NCI-H1092 (cell line): ENCODE measurements at places on chromosomes 7 and 10.

DNA sequence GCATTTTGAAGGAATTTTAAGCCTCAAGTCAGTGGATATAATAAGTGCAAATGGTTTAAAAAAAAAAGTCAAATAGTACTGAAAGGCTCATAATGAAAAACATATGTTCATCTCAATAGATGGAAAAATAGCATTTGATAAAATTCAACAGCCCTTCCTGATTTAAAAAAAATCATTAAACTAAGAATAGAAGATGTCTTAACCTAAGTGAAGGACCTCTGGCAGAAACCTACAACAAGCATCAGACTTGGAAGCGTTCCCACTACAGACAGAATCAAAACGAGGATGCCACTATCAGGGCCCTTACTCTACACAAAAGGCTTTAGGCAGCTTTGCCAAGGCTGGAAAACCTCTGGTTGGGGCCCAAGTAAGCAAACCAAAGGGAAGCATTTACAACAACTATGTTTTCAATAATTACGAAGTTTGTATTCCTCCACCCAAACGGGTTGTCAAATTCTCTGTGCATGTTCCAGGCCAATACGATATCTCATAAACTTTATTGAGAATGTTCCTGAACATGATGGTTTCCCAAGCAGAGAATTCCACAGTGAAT is 45.1 kb downstream of the CYTH3 start:
- DNase-seq = peak; percentile 2

DNA sequence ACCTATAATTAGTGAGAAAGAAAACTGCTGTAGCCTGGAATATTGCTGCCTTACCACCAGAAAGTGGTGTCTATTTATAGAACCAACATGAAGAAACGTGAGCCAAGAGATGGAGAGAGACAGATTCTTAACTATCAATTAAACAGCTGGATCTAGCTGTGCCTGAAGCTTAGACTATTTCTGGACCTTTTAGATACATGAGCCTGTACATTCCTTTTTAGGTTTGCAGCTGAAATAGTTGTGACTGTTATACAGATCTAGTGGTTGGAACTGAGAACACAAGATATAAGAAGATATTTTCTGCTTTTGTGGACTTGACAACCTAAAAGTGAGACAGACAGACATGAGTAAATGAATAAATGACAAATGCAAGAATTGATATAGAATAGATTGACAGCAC is 73.4 kb downstream of the CDK14 start:
- DNase-seq = no peak

DNA sequence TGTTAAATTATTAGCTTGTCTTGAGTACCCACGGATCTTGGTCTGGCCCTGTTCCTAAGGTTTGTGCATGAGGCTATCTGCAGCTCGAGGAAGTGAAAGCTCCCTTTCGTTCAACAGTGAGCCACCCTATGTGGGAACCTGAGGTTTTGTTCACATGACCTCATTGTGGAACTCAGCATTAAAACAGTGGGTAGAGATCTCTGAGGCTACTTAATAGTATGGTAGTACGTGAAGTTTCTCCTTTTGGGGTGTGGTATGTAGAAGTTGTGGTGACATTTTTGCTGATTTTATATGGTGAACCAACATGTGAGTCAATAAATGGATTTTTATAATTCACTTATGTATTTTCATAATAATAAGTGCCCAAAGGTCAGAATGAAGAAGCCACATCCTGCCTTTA is 252.7 kb upstream of the FERD3L start:
- no peak for DNase-seq

DNA sequence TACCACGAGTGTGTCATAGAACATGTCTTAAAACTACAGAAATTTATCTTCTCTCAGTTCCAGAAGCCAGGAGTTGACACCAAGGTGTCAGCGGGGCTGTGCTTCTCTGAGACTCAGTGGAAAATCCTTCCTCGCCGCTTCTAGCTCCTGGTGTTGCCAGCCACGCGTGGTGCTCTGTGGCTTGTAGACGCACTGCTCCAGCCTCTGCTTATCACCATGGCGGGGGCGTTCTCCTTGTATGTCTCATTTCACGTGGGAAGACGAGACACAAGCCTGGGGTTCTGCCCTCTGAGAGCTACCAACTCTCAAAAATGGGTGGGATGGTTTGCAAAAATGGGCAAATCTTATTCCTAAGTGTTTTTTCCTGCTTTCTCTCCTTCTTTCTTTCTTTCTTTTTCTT is 11.0 kb upstream of the GALNTL5 start:
- no peak for DNase-seq

DNA sequence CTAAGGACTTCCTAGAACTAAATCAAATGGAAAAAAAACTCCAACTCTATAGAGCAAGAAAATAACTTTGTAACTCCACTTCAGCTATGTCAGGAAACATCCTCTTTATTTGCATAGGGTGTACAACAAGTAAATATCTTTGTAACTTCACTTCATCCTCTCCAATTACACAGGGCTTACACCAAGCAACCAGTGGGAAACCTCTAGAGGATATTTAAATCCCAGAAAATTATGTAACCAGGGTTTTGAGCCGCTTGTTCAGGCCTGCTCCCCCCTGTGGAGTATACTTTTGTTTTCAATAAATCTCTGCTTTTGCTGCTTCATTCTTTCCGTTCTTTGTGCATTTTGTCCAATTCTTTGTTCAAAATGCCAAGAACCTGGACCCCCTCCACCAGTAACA is 22.2 kb downstream of the LIPJ start:
- DNase-seq = no peak

DNA sequence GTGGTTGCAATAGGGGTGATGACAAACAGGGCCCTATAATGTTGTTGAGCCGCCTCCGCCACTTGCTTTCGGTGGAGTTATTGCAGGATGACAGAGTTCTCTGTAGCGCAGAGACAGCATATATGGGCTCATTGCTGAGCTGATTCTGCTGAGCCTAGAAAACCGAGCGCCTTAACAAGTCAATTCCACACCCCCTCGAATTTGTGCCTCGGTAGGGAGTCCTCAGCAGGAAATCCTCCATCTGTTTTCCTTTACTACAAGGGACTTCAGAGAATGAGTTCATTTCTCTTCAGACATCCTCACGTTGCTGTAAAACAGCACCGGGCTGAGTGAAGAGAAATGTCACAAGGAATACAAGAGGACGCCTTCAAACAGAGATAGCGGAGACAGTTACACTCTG is 90.7 kb upstream of the KIAA1217 start:
- DNase-seq = no peak

- DNase-seq = no peak
Observed at GRCh38 chr10:77588886-77589285, 48.7 kb downstream of the KCNMA1 start.

GRCh38 chr10:52312942-52313255 is 1.2 kb upstream of the DKK1 start:
- DNase-seq = no peak

DNA sequence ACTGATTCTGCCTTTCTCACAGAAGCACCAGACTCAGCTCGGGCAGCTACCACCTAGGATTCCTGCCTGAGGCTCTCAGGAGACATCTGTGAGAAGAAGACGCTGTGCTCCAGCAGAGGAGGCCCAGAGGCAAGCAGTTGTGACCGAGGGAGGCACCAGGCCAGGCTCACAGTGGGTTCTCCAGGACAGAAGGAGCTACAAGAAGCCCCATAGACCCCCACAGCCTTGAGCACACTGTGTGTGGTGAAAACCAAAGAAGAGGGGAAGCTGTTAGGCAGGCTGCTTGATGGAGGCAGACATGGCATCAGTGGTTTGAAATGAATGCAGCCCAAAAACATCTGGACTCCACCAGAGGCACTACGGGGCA is 198.8 kb downstream of the GRID1 start:
- DNase-seq = no peak

GRCh38 chr10:69455006-69455763 is 3.9 kb downstream of the TSPAN15 start:
- no peak for DNase-seq

GRCh38 chr10:104796823-104797222 is 155.7 kb downstream of the SORCS3 start:
- DNase-seq = no peak

GRCh38 chr10:46558122-46558391 is 1.6 kb upstream of the GPRIN2 start:
- DNase-seq = no peak

DNA sequence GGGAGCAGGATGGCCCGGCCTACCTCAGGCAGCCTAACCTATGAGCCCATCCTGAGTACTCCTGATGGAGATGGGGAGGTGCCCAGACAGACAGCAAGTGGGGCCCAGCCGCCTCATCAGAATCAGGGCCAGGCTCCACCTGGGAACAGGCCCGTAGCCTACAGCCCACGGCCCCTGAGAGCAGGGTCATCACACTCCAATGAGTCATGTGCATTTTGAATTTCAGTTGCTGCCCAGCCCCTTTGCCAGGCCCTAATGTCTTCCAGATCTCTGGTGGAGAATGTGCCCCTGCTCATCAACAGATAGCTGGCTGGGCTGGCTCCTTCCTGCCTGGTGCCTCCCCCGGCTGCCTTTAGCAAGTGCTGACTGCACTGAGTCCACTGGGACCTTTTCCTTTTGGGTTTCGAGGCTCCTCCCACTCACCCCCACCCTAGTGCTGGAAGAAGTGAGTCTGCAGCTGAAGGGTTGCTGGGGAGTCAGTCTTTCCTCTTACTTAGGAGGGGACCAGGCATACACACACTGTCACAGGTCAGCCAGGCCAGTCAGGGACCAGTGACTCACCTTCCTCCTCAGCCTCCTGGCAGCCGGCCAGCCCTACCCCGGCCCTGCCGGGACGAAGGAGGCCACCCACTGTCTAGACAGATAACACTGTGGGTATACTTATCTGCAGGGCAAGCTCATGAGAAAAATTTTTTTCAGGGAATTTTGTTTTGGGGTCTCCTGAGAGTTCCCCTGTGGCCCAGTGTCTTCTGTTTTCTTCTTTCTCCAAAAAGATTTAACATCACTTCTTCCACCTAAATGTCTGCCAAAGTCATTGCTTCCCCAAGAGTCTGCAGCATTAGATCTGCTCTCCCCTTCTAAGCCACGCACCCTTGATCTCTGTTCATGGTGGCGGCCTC is 9.1 kb upstream of the ASIC3 start:
- DNase-seq = no peak

GRCh38 chr7:135704698-135705097 is 23.3 kb downstream of the SLC13A4 start:
- no peak for DNase-seq

GRCh38 chr10:60985951-60986350 is 42.0 kb upstream of the RHOBTB1 start:
- DNase-seq = no peak

- no peak for DNase-seq
Observed at GRCh38 chr10:81068460-81068859, 530.8 kb downstream of the SH2D4B start.

DNA sequence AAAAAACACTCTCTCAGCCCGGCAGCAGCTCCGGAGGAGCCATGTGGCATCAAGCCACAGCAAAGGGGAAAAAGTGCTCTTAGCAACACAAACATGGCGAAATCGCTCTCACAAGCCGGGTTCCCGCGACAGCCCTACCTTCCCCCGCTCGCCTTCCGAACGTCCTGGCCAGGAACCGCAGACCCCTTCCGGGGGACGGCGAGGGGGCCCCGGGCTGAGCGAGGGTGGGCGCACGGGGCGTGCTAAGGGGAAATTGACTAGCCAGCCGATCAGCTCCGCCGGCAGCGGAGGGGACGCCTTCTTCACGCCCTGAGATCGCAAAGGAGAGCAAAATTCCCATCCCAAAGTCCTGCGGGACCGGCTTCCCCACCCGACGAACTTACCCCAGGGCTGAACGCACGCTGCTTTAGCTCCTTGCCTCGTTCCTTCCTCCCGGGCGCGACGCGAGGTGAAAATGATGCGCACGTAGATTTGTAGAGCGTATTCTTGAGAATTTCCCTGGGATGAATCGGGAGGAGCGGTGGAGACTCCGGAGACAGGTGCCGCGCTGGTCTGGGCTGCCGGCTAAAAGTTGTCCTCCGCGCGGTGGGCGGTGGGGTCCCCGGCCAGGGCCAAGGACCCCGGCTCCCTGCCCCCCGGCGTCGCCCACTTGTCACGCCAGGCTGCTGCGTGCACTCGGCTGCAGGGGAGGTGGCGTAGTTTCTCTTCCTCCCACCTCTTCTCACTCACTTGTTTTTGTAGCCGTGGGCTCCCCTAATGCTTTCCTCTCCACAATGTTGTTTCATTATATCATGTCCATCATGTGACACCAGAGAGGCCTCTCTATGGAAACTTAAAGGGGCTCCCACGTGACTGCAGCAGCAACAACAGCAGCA is 220.1 kb upstream of the MKLN1 start:
- DNase-seq = peak; percentile 31

DNA sequence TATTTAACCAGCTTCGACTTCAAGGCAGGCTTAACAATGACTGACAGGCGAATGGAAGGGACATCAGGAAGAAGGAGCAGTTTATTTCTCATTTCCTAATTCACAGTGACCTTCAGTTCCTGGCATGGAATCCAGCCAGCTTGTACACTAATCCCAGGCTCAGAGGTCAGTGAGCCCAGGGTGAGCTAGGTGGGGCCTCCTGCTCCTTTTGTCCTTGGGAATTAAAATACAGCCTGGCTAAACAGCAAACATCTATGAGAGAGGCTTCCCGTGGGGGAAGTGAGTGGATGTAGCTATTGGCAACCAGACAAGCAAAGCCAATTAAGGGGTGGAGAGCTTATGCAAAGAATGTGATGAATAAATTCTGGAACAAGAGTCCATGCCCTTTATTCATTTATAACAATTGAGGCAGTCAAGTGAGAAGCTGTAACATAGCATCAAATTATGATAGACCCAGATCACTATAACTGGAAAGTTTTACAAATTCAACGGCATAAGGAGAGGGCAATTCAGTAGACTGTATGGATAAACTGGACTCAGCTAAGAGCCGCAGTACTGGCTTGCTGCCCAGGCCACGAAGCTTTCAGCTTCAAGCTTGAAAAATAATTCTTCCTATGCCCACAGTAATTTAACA is 57.1 kb downstream of the STK17A start:
- DNase-seq = peak; percentile 94

DNA sequence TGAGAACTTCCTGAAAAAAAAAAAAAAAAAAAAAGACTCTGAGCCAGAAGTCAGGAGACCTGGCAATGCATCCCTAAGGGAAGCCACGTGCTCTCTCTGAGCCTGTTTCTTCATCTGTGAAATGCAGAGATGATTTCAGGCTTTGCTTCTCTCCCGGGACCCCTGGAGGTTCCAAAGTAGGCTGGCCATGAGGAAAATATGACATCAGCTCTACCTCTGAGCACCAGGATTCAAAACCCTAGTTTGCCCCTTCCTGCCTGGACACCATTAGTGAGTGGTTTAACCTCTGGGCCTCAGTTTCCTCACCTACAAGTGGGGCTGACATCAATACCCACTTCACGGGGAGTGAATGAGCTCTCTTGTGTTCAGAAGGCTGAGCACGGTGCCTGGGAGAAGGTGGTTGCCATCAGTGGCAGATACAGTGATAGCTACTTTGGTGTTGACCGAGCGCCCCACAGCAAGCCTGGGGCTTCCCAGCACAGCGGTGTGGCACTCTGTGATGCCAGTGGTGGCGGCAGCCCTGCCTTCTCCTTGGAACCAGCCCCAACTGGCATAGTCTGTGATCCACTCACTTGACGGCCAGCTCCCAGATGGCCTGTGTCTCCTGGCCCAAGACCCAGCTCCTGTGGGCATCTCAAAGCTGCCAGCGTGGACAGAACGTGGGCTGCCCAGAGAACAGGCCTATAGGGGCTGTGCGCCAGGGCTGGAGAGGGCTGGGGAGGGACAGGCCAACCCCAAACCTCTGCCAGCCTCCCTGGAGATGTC is 153.1 kb upstream of the UNC5B start:
- DNase-seq = no peak

GRCh38 chr7:107312418-107312817 is 143.6 kb downstream of the HBP1 start:
- DNase-seq = no peak
